Common myeloid progenitor, CD34-positive (primary cell): ENCODE measurements at places on chromosomes 4 and X.

DNA sequence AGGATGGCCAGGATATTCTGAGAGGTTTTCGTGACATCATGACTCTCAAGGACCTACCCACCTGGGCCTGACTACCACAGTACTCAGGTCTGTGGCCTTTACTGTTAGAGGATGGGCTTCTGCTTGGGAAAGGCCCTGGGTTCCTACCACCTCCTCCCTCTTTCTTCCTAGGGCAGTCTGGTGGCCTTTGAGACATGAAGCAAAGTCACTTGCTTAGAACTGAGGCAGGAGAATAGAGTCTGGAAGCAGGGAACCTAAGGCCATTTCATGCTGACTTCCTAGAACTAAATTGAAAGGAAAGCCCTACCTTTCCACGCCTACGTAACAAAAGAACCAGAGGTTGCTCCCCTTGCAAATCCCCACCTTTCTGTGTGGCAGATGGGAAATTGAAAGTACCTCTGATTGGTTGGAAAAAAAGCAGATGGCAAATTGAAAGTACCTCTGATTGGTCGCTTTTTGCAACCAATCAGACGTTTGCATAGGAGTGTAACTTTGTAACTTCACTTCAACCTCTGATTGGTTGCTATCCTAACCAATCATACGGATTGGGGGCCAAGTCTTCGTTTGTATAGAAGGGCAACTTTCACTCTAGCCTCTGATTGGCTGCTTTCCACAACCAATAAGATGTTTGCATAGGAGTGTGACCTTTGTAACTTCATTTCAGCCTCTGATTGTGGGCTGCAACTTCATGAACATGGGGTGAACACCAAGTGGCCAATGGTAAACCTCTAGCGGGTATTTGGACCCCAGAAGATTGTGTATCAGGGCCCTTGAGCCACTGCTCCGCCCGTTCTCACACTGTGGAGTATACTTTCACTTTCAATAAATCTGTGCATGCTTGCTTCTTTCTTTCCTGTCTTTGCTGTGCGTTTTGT lies 9.9 kb upstream of the AKAP14 start:
- DNase-seq: peak; percentile 58

- peak; percentile 63 for DNase-seq
Measured at GRCh38 chr4:173247321-173247720, 78.7 kb downstream of the GALNT7 start.

GRCh38 chr4:7831330-7831729 lies 108.3 kb downstream of the AFAP1 start:
- peak; percentile 30 for DNase-seq

GRCh38 chr4:34323549-34324320 lies 1920.6 kb downstream of the ARAP2 start:
- no peak for DNase-seq

DNA sequence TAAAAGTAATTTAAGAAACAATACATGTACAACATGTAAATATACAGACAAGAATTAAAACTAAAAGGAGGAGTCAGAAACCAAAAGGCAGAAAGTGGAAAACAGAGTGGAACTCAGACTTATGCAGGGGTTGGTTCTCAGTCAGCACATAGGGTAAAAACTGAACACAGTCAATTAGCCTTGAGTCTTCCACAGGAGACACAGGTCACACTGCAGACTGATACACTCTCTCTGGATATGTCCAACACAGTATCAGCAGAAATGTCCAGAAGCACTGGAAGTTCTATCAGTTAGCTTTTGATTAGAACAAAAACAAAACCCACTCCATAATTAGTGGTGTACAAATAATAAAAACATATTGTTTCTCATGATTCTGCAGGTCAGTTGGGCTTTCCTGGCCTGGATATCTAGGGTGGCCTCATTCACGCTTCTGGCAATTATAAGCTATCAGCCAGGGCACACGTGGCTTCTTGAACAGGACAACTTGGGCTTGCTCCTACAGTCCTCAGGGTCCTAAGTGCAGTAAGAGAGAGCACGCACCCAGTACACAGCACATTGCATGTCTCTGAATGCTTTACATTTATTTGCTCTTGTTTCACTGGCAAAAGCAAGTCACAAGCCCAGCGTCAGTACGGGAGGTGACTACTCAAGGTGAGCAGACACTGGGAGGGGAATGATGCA lies 21.6 kb downstream of the TEC start:
- DNase-seq: no peak

DNA sequence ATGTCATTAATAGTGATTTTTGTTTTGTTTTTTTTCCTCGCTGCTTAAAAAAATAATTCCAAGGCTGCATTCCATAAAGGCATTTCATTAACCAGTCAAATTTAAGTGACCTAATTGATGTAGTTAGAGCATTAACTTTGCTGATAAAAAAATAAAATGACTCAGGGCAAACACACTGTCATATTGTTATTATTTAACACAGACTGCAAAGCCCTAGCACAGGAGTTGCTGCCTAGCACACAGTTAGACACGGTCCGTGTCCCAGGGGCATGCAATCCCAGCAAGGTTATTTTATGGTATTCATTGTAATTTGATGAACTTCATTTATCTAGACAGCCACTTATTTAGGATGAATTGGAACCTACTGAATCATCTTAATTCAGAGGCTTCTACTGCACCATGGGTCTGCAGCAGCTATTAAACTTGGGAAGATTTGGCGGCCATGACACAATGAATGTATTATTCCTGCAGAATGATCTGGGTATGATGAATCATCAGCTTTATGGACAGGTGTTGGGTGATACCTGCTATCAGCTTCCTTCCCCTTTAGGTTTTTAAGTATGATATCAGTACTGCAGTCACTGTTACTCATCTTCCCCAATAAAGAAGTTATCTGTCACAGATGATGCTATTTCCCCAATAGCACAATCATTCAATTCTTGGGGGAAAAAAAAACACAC lies 182.7 kb downstream of the PPARGC1A start:
- DNase-seq: no peak

DNA sequence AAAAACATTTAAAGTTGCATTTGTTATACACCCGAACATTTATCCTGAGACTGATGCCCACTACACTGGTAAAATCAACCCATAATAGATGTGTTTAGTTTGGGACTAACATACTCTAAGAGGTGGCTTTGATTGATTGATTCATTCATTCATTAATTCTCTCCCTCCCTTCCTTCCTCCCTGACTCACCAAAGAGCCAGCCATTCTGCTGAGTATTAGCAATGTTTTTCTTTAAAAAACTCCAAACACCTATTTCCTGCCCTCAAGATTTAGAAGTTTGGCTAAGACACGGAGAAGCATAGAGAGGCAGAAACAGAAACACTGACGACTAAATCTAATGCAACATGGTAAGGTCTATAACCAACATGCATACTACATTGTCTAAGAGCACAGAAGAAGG lies 88.9 kb downstream of the RASL11B start:
- no peak for DNase-seq

DNA sequence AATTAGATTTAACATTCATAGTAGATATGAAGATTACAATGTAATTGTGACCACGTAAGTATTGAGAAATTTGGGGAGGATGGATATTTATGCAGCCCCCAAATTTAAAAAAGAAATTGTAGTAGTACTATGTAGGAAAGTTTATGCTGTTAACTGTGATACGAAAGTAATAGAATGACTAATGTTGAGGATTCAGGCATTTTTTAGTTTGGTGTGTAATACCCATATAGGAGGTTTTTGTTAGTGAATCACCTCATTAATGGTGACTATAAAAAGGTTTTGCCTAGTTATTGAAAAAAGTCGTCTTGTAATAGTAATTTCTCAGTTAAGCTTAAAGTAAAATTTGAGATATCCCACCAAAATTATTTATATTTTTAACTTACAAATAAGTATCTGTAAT lies 67.2 kb downstream of the SMARCAD1 start:
- no peak for DNase-seq

GRCh38 chr4:5732158-5732557 lies 21.2 kb downstream of the EVC start:
- DNase-seq: no peak

- DNase-seq: no peak
Measured at GRCh38 chr4:43089730-43090129, 197.2 kb downstream of the GRXCR1 start.

GRCh38 chr4:106366026-106366425 lies 2.6 kb downstream of the GIMD1 start:
- DNase-seq: no peak

DNA sequence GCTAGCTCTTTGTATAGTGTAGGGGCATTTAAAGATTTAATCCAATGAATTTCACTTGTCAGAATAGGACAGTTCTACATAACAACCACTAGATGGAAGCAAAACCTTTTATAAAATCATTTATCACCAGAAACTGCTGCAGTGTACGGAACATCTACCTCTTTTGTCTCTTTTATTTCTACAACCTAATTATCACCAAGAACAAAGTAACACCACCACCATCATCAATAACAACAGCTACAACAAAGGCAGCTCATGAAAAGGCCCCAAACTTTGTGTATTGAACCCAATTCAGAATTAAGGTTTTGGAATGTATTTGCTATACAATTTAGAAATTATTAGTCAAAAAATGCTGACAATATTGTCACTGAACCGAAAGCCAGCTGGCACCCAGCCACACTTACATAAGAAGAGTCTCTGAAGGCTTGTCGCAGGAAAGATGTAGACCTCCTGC lies 260.9 kb upstream of the RPS6KA3 start:
- peak; percentile 56 for DNase-seq

- DNase-seq: no peak
Measured at GRCh38 chrX:74449322-74449936, 28.1 kb downstream of the SLC16A2 start.

DNA sequence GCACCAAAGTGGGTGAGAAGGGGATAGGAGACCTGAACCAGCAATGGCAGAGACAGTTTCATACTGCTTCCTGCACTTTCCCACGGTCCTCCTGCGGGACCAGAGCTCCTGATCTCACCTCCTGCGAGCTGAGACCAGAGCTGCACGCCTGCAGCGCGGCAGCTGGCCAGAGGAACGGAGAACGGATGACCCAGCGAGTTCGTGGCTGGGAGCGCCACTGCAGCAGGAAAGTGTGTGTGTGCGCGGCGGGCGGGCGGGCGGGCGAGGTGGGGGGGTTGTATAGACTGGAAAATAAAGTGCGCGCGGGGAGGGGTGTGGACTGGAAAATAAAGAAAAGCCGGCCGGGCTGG lies 16.5 kb downstream of the MCF2 start:
- peak; percentile 24 for DNase-seq

- DNase-seq: no peak
Measured at GRCh38 chr4:169025184-169025583, 15.1 kb upstream of the CBR4 start.

- no peak for DNase-seq
Measured at GRCh38 chr4:80173841-80174240, 23.5 kb upstream of the PRDM8 start.

DNA sequence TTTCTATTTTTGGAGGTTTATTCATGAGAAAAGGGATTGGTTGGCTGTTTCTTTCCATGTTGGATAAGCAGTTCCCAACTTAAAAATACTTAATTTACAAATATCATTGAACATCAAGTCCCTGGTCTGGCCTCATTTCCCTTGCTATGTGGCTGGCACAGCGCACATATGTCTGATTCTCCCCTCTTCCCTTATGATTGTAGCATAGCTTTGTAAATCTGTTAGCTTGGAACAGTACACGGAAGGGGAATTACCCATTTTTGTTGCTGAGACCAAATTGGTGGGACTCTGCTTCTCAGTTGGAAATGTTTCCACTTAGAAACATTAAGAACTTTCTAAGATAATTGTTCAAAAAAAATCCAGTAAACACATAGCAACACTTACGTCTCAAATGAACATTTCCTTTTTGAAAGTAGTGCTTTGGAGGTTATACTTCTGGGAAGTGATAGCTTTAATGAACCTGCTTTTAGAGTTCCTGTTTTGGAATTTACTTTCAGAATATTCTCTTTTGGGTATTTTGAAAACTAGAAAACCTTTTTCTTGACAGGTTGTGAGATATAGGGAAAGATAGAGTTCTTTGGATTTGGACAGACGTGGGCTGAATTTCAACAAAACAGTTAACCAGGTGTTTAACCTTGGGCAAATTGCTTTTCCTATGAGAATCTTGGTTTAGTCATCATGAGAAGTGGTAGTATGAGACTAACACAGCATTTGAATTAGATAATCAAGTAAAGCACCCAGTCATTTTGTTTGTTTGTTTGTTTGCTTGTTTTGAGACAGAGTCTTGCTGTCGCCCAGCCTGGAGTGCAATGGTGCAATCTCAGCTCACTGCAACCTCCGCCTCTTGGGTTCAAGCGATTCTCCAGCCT lies 47.3 kb downstream of the STIM2 start:
- DNase-seq: no peak

- DNase-seq: no peak
Measured at GRCh38 chr4:94015956-94016355, 187.4 kb downstream of the ATOH1 start.

- DNase-seq: peak; percentile 85
Measured at GRCh38 chr4:6893449-6894085, 16.1 kb upstream of the TBC1D14 start.

DNA sequence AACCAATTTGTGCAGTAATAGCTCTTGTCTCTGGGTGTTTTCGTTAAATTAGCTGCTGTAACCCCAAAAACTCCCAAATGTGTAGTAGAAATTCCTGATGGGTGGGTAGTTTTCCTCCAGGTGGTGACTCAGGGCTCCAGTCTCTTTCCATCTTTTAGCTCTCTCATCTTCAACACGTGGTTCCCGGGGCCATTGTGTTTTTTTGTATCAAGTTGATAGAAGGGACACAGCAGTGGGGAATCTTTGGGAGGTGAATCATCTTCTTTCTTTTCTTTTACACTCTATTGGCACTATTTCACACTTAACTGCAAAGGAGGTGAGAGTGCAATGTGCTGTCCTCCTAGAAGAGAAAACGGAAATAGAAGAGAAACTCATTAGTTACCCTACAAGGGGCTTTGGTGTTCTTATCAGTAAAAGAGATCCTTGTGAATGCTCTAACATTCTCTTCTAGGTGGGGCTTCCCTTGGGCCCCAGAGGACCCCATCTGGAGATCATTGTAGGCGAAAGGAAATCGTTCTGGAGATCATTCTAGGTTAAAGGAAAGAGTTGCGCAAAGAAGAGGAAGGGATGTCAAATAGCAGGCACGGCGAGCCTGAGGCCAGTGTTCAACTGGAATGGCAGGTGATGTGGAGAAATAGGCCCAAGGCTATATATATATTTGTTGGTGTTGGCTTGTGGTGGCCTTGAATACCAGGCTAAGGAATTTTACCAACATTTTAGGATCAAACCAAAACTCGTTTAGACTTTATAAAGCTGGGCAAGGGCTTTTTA lies 68.2 kb upstream of the ACSL1 start:
- no peak for DNase-seq

- DNase-seq: peak; percentile 42
Measured at GRCh38 chr4:119025420-119025819, 110.2 kb upstream of the MYOZ2 start.
